Stimulated activated CD4-positive, alpha-beta T cell treated with anti-CD3 and anti-CD28 coated beads, Interleukin-4, amount 100 ng/mL, for 1 hour (primary cell): ENCODE measurements at places on chromosomes 7 and 10.

DNA sequence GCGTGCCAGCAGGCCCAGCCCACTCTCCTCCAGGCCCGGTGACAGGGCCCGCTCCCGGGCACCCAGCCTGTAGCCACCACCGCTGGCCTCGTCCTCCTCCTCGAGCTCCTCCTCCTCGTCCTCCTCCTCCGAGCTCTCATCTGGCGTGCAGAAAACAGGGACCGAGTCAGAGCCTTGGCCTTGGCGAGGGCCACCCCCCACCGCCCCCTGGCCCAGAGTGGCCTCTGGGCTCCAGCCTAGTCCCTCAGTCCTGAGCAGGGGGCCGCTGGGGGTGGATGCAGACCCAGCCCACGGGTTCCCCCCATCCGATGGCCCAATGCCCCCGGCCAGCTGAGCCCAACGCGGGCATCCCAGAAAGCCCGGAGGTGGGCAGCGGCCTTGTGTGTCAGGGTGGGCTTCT lies 62.9 kb downstream of the SLC29A4 start:
- DNase-seq: no peak

DNA sequence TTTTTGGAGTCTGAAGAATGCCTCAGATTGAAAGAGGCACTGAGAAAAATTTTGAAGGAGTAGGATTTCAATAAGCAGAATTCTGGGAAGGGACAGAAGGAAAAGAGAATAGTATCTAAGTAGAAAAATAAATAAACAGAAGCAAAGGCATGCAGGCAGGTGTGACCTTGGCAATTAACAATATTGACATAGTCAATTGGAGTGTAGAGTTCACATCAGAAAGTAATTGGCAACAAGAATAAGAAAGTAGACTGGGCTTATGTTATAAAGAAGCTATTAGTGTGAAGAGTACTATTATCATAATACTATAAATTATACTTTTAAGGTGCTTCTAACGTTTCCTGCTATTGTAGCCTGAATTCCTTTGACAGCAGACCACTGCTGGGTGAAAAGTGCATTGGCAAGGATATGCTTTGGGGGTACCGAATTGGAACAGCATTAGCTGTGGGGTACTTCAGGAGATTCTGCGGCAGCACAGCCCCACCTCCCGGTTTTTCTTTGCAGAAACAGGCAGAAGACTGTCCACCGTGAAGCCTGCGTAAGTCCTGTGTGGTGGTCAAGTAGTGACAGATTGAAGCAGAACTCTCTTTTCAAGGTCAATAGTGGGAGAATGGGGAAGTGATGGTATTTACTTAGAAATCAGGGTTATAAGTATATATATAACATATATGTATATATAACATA lies 357.0 kb downstream of the THSD7A start:
- no peak for DNase-seq

DNA sequence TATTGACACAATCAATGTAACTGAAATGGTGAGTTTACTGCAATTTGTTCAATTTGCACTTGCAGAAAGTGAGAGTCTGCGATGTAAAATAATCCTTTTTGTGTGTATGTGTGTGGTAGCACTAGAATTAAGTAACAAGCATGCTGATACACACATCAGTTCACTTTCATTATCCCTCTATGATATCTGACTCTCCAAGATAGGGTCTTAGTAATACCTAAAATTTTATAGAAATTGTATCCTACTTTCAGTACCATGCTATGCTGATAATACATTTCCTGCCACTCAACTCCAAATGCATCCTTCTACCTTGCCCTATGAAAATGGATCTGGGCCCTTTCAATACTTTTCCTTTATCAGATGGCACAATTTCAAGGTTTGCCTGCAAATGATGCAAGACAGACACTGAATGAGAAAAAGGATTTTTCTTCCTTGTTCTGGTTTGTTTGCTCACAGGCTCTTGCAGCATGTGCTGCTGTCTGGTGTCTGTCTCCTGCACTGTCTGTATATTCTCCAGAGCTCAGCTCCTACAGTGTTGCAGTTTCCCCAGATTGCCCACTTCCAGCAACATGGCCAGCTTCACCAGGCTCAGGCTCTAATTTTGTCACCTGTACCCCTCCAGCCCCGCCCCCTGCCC lies 297.9 kb upstream of the HGF start:
- DNase-seq: no peak

DNA sequence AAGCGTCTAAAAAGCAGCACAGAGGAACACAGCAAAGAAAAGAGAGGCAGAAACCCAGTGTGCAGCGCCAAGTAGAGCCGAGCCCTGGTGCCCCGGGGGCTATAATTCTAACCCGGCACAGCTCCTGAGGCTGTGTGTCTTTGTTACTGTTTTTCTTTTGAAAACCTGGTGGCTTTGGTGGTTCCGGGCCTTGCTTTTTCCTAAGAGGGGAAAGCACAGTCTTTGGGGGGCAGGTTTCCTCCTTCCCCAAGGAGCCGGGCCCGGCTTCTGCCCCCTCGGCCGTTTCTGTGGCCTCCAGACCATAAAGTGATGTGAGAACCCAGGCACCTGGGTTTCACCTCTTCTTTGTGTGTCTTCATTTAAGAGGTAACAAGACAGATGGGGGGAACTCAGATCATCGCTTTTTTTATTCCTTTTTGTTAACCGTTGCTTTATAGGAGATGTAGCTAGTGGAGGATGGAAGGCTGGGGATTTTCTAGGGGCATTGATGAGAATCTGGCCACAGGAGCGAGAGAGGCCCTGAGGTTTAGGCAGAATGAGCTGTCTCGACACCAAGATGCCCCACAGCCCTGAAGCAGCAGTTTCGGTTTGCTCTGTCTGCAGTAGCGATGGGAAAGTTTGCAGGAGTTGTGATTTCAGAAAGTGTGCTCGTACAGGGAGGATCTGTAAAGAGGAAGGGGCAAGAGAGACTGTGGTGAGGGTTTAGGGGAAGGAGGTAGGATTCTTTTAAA lies 367.8 kb upstream of the GALNT17 start:
- no peak for DNase-seq

- no peak for DNase-seq
Measured at GRCh38 chr7:30133736-30134610, 813 bp upstream of the MTURN start.

DNA sequence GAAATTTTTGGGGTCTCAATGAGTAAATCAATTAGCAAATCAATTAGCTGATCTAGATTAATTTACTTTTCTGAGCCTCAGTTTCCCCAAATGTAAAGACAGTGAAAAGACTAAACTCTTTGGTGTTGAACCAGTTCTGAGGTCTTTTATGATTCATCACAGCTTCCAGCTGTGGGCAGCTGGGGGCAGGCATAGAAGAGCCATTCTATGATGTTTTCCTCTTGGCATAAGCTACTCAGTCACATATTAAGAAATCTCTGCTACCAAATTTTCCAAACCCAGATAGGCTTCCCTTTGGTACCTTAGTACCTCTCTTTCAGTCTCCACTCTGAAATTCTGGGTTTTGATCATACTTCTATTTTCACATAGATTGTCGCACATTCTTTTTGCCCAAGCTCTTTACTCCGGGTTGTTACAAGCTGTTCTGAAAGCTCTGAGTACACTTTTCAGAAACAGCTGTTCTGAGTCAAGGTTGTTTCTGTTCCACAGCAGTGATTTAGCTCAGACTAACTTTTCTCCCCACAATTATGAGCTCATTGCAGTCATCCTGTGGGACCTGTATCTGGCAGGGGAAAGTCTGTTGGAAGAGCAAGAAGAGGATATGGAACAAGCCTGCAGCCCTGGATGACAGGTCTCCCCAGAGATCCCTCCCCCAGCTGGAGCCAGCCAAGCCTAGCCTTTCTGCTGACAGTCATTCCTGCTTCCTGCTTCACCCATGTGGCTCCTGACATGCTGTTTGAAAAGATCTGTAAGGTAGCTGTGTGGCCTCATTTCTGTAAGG lies 599.6 kb upstream of the GHITM start:
- DNase-seq: no peak

DNA sequence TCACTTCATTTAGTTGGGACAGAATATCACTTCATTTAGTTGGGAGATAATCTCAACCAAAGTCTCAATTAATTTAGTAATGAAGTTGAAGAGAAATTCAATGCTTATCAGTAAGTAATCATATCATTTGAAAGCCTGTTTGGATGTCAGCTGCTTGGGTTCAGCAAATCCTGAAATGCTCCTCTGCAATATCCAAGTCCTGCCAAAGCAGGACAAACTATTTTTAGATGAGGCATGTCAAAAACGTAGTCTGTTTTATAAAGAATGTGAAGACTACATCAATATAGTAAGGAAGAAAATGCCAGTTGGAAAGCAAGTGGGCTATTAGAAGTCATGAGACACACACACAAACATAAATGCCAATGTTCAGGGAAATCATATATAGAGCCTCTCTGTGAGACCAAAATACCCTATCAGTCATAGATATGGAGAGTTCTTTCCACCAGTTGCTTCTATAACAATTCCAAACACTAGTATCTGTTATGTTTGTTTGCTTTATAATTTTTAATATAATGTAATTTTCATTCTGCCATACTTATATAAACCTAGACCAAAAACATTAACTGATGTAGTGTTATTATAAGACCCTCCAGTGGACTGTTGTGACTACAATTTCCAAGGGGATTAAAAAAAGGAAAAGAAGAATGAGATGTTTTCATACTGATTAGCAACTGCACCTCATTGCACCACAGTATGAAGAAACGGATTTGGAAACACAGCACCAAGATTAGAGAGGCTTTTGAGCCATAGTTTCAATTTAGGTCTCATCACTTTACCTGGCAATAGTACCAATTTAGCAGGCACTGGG lies 160.7 kb downstream of the LRRTM3 start:
- no peak for DNase-seq

- DNase-seq: no peak
Measured at GRCh38 chr10:70498970-70499835, 20.6 kb downstream of the PALD1 start.

DNA sequence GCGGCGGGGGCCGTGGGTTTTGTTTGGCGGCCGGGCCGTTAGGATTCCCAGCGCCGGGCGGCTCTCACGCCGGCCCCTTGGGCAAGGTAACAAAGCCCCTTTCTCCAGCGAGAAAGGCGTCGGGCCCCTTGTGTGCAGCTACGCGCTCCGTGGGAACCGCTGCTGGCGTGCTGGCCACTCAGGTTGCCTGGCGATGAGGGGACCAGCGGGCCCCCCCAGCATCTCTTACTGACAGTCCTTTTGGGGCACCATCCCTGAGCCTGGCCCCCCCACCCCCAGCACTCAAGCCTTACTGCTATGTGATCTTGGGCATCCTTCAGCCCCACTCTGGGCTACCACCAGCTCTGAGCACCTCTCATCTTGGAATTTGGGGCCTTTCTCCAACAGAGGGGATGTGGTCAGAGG lies 1.8 kb downstream of the LFNG start:
- DNase-seq: no peak

GRCh38 chr10:26805567-26806245 lies 55.1 kb downstream of the ABI1 start:
- no peak for DNase-seq

DNA sequence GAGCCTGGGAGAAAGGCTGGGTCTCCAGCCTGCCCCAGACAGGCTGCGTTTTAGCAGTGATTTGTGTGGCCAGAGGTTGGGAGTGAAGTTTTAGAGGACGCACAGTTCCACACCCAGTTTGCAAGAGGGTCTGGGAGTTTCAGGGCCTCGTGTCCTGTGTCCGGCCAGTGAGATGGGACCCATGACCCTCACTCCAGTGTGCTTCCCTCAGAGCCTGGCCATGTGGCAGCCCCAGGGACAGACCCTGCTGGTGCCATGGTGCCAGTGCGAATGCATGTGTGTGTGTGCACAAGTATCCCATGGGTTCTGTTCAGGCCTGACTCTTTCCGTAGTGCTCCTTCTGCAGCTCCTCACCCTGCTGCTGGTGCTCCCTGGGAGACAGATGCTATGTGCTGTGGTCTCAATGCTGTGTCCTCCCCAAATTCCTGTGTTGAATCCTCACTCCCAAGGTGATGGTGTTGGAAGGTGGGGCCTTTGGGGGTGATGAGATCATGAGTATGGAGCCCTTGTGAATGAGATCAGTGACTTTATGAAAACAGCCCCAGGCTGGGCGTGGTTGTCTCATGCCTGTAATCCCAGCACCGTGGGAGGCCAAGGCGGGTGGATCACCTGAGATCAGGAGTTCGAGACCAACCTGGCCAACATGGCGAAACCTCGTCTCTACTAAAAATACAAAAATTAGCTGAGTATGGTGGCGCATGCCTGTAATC lies 16.5 kb downstream of the ECHDC3 start:
- DNase-seq: no peak

DNA sequence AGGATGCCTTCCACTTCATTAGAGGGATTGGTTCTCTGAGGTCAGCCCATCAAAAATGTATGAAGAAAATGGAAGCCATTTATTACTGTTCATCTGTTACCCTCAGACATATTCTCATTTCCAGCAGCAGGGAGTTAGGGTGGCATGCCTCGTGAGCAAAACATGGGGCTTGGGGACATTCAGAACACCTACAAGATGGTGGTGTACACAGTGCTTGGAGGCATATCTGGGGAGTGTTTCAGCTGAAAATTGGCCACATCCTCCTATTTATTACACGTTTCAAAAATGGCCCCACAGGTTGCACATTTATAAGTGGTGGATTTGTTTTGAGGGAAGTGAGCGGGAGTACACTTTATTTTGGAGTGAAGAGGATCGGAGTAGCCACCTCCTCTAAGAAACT lies 93.4 kb downstream of the SPAG6 start:
- no peak for DNase-seq

- DNase-seq: no peak
Measured at GRCh38 chr7:123924941-123925340, at the start of gene SPAM1. Gene SPAM1, plus strand, starts transcription at chr7:123925241. Its CDS starts 28,330 bp downstream, at chr7:123953571.

DNA sequence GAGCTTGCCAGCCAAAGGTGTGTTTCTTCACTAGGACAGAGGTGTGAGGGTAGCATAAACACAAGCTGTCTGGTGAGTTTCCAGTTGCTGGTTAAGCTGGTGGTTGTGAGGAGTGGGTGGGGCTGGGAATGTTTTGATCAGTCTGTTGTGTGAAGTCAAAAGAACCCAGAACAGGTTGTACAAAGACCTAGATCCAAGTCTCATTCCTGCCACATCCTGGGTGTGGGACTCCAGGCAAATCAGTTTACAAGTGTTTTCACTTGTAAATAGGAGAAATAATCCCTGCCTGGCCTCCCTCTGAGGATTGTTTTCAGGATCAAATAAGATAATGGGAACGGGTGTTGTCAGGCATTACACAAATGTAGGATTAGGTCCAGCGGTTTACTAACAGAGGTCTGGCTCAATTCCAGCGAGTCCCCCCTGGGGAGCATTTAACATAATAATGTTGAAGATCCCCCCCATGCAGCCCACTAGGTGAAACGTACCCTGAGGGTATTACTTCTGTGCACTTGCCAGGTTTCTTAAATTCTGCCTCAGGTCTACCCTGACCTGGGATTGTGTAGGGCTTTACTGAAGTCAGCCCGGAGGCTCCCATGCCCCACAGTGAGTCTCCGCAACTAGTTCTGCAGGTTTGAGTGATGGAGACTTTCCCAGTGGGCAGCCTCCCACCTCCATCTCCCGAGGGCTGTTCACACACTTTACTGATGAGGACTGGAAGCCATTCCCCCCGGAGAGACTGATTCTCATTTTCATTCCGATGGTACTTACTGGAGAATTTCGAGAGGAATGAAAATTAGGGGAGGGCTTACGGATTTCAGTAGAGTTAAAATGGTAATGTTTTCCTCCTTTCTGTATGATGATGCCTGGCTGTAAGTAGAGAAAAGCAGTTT lies 2.7 kb upstream of the FRAT2 start:
- DNase-seq: no peak
